ENCODE measurements at places on chromosomes 7 and 10. TPM values are rescaled to one million over a fixed set of nuclear protein-coding genes. Genes with fewer than 3 reads are reported as not detected.
A peak's percentile ranks its signal among the peaks of the same experiment; 100 is the strongest.

GRCh38 chr7:21044913-21045568, 258.4 kb upstream of the SP8 start:
- no peaks in the 10 kb centered on the region for H3K36me3 ChIP-seq
- DNase-seq = no peak
- no peak overlapping the region for H3K4me3 ChIP-seq
- H3K27me3 ChIP-seq = no peaks in the 10 kb centered on the region

DNA sequence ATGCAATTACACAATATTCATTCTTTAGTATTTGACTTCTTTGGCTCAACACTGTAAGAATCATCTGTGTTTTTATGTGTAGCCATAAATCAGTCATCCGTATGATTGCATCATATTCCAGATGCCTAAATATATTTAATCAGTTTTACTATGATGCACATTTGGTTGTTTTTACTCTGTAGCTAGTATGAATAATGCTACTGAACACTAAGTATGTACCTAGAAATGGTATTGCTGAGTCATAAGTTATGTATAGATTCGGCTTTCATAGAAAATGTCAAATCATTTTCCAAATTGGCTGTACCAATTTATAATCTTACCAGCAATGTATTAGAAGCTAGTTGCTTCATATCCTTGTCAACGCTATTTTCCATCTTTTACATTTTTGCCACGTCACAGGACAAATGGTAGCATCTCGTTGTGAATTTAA, 197.3 kb upstream of the PLXNA4 start:
- DNase-seq = no peak
- H3K36me3 ChIP-seq = no peaks in the 10 kb centered on the region
- H3K4me1 ChIP-seq = no peaks in the 10 kb centered on the region
- H3K27ac ChIP-seq = no peak overlapping the region

- no peak overlapping the region for H3K4me3 ChIP-seq
- H3K36me3 ChIP-seq = no peaks in the 10 kb centered on the region
- no peak for DNase-seq
- no peaks in the 10 kb centered on the region for H3K4me1 ChIP-seq
These were observed 7.9 kb downstream of the GALNTL5 start for GRCh38 chr7:151963895-151964870.

DNA sequence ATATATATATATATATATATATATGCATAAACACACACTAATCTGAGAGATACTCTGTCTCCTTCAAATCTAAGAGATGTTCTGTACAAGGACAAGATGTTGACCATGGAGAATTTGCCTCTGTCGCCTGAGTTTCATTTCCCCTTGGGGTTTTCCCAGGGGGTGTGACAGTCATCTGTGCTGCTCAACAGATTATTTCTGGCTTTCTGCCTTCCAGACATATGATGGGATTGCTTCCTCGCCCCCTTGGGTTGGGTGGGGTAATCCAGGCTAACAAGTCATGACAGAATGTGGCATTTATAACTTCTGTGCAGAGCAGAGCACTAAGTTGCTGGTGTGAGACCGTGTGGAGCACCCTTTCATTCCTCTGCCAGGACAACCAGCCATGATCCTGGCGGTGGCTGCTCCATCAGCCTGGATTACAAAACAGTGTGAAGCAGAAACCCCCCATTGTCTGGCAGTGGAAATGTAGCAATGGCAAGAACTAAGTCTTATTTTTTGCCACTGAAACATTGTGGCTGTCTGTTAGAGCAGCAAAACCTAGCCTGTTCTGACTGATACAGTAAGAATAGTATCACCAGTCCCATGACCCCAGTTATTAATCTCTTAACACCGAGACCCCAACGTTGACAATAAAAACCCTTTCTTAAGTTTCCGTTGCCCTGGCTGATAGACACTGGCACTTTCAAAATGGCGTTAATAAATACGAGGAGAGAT, 13.7 kb upstream of the USP6NL start:
- H3K27ac ChIP-seq = no peak overlapping the region
- H3K4me1 ChIP-seq = no peaks in the 10 kb centered on the region
- no peak overlapping the region for H3K4me3 ChIP-seq
- H3K27me3 ChIP-seq = no peaks in the 10 kb centered on the region
- peak; percentile 54 for DNase-seq
- no peaks in the 10 kb centered on the region for H3K36me3 ChIP-seq

DNA sequence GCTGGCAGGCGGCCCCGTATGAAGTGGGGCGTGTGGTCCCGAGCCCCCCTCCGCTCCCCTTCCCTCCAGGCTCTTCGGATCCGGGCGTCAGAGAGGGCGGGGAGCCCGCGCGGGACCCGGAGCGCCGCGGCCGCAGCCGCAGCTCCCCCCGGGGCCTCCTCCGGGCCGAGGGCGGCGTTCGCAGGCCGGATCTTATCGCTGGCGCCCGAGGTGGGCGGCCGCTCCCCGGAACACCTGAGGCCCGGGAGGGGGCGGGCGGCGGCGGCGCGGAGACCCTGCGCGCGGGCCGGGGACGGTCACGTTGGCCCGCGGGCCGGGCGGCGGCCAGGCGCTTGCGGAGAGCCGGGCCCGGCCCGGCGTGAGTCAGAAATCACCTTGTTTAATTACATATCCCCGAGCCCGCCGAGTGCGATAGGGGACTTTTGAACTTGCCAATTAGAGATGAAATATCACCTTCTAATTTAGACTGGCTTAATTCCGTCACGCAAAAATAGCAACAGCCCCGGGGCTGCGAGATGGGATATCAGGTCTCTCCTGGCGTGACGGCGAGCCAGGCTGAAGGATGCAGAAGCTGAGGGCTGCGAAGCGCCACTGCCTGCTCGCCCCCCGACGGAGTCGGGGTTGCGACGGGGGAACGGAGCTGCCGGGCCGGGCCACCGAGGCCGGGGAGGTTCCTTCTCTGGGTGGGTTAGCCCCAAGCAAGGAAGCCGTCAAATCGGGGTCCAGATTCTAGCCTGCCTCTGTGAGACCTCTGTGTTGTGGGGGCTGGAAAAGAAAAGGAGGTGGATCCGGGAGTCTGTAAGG, 43.4 kb downstream of the LDB3 start:
- H3K36me3 ChIP-seq = no peaks in the 10 kb centered on the region
- H3K4me1 ChIP-seq = no peaks in the 10 kb centered on the region
- peak; percentile 85 for DNase-seq
- peak overlapping the region; percentile 87 for H3K27ac ChIP-seq

EBLN1 gene
- not detected for total RNA-seq
